ENCODE measurements at places on chromosomes 3 and 15.
A peak's percentile ranks its signal among the peaks of the same experiment; 100 is the strongest.

- DNase-seq = no peak
Measured at GRCh38 chr3:56974247-56974930, 86.1 kb upstream of the SPATA12 start.

DNA sequence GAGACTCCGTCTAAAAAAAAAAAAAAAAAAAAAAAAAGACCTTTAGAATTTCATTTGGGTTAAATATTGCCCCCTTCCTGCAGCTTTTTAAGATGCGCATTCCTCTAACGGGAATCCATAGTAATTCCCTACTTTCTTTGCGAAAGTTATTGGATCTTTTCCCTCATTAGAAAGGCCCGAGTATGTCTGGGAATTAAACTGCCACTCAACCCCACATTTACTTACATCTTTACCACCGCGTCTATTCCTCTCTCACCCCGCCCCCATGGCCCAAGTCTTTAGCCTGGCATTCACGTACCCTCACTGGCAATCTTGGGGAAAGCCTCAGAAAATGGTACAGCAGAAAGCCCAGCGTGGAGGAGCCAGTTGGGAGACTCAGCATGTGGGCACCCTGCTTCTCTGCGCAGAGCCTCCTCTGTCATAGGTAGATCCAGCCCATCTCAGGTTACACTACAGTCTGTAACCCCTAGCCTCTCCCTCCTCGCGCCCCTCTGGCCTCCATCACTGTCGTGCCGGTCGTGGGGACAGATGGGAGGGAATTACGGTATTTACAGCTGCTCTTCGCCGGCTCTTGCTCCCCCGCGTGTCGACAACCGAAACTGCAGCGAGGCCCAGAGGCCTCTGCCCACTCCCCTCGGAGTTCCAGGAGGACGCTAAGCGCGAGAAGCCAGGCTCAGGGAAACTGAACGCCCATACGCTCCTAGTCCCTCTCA is 6.4 kb upstream of the ANKDD1A start:
- peak; percentile 80 for DNase-seq

DNA sequence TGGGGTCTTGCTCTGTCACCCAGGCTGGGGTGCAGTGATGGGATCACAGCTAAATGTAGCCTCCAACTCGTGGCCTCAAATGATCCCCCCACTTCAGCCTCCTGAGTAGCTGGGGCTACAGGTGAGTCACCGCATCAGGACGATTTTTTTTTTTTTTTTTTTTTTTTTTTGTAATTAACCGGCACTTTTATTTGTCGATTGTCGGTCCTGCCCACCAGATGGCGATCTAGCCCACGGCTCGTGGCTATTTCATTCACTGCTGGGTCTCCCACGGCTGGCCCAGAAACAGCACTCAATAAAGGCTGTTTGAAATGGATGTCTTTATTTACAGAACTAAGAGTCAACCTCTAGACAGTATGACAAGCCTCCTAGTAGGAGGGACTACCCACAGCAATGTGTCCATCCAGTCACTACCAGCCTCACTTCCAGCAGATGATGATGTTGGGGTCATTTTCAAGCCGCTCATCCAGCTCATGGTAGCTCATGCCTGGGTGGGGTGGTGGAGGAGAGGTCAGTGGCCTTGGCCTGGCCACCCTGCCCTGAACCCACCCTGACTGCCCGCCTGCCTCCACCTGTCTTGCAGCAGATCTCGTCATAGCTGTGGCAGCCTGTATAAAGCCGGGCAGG is 1.8 kb upstream of the ZMYND10 start:
- peak; percentile 77 for DNase-seq

- no peak for DNase-seq
Measured at GRCh38 chr3:165854696-165855095, 17.5 kb upstream of the BCHE start.

- peak; percentile 52 for DNase-seq
Measured at GRCh38 chr3:48561045-48561736, 2.4 kb downstream of the UCN2 start.

DNA sequence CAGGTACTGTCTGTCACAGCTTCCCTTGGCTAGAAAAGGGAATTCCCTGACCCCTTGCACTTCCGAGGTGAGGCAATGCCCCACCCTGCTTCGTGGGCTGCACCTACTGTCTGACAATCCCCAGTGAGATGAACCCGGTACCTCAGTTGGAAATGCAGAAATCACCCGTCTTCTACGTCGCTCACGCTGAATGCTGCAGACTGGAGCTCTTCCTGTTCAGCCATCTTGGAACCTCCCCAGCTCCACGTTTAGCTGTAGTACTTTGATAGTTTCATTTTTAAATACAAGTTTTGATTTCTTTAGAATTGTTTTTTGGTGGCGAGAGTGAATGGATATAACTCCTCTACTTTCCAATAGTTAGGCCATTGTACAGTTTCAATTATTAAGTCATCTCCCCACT is 17.8 kb upstream of the HDGFL3 start:
- no peak for DNase-seq

GRCh38 chr15:51450001-51450400 is 108.5 kb downstream of the GLDN start:
- DNase-seq = no peak

GRCh38 chr3:65276551-65276950 is 588.8 kb upstream of the ADAMTS9 start:
- no peak for DNase-seq

- no peak for DNase-seq
Measured at GRCh38 chr15:42118650-42119445, 24.5 kb upstream of the PLA2G4D start.

GRCh38 chr3:67312155-67312554 is 314.0 kb downstream of the KBTBD8 start:
- no peak for DNase-seq

- DNase-seq = no peak
Measured at GRCh38 chr15:77753281-77753873, 120.7 kb upstream of the LINGO1 start.

- DNase-seq = no peak
Measured at GRCh38 chr3:123383091-123384053, 65.5 kb downstream of the ADCY5 start.

GRCh38 chr3:83230841-83231240 is 1469.4 kb upstream of the GBE1 start:
- no peak for DNase-seq

GRCh38 chr3:151146731-151147091 is 56.3 kb downstream of the GPR171 start:
- DNase-seq = no peak

DNA sequence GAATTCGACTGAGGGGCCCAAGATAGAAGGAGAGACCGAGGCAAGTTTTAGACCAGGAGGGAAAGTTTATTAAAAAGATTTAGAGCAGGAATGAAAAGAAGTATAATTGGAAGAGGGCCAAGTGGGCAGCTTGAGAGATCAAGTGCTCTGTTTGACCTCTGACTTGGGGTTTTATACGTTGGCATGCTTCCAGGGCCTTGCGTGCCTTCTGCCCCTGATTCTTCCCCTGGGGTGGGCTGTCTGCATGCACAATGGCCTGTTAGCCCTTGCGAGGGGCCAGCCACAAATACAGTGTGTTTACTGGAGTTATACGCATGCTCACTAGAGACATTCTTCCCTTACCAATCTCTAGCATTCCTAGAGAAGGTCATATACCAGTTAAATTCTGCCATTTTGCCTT is 70.7 kb upstream of the LARS2 start:
- DNase-seq = no peak

- DNase-seq = no peak
Measured at GRCh38 chr3:67540198-67540894, 114.1 kb downstream of the SUCLG2 start.

DNA sequence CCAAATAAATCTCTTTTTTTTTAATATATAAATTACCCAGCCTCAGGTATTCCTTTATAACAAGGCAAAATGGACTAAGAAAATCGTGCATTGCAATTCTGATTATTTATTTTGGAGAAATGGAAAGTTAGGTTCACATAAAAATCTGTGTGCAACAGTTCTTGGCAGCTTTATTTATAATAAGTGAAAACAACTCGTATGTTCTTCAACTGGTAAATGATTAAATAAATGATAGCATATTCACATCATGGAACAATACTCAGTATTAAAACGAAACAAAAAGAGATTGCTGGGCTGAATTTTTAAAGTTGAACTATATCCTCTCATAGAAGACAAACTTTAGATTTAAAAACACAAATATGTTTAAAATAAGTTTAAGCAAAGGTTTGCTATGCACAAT is 176.3 kb upstream of the ZNF385D start:
- DNase-seq = no peak

DNA sequence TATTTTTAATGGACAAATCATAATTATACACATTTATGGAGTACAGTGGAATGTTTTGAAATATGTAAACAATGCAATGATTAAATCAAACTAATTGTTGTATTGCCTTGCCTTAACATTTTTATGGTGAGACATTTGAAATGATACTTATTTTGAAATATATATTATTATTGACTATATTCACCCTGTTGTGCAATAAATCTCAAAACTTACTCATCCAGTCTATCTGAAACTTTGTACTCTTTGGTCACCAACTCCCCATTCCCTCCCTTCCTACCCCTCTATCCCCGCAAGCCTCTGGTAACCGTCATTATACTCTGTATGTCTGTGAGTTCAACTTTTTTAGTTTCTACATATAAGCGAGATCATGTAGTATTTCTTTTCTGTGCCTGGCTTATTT is 74.7 kb upstream of the GOLGA6B start:
- no peak for DNase-seq

DNA sequence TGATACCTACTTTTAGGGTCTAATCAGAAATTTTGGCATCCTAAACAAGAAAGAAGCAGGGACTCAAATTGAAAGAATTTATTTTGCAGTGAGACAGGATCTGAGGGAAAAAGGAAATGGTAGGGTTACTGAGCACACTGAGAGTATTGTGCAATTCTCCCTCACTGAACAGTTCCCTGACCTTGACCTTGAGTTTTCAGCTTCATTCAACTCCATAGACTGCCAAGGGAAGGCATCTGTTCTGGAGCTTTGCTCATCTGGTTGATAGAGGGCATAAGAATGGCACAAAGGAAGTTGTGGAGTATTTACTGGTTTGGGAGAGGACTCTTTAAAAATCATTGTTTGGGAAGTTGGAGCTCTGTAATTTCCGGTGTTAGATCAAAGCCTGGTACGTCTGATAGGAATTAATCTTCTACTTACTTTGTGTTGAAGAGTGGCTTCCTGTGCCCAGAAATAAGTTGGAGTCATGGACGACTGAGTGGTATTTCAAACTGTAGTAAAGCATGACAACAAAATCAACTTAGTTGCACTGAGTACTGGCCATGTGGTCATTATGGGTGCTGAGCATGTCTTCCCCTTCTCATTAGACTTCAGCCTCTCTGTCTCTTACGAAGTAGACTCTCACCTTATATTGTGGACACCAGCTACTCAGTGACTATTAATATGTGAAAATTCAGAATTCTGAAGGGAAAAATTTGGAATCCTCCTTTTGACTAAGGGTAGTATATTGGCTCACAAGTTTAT is 40.8 kb downstream of the CLDN1 start:
- no peak for DNase-seq

Data from 8988T (cell line).